ENCODE measurements at places on chromosomes 4 and X.

- DNase-seq, result no peak
These were observed 3.4 kb downstream of the UGT2B17 start for GRCh38 chr4:68572653-68573170.

GRCh38 chr4:157043131-157043530, 32.8 kb upstream of the GLRB start:
- no peak for DNase-seq

DNA sequence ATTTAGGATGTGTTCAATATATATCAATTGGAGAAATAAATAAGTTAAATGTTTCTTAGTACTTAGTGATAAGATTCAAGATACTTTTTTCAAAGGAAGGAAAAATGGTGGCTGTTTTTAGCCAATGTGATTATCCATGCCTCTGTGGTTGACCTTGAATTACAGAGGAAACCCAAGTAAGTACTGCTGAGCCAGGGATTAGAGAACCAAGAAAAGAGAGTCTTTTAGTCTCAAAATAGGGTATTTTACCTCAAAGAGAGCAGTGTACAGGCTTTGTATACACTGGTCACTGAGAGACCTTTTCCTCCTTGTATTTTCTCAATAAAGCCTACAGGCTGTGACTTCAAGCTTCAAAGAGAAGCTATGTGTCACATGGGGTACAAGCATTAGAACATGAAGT, 1075.3 kb downstream of the ADGRL3 start:
- no peak for DNase-seq

DNA sequence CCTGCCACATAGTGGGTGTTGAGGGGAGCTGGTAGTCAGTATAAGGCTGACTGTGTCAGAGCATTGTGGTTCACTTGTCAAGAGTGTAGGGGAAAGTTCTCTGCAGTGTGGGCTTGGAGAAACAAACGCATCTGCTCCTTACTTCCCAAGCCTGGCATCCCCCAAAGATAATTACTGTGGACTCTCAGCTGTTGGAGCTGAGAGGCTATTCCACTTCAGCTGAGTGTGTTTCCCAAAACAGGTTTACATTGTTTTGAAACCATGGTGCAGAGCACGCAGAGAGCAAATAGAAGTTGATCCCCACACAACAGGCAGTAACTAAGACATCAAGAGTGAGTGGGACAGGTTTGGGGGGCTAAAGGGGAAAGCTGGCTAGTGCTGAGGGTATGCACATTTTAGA, 181.0 kb upstream of the EOLA2 start:
- DNase-seq, result no peak

DNA sequence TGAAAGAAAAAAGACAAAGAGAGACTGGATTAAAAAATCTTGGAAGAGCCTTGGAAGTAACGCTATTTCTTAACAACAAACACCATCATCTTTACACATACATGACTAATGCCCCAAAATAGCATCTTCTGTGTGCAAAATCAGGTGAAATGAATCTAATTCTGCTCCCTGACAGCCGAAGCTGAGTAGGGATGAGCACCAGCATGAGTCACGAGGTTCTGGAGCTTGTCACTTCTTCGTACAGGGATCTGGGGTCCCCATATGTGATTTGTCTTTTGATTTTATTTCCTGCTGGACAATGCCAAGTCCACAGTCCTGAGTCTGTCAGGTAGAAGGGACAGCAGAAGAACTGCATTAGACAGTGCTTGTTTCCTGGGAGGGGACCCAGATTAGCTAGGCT, 55.9 kb downstream of the OSTC start:
- no peak for DNase-seq

Measured in CD4-positive, alpha-beta T cell treated with Interleukin-17A for 4 hours (primary cell).